AG09309 (cell line): ENCODE measurements at places on chromosomes 13 and 19.

DNA sequence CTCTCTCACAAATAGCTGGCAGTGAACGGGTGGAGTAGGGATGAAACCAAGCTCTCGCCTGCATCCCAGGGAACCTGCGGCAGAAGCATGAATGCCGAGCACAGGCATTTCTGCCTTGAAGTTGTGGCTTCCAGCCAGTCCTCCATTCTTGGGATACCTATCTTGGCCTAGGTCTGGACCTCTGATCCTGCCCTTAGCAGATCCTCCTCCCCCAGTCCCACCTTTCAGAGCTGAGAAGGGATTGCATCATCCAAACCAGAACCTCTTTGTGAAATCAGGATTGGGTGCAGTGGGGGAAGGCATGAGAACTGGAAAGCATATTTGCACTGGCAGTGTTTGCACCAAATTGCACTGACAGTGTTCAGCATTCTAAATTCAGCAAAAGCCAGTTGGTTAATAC is 5.8 kb downstream of the ZNF780A start:
- DNase-seq, result no peak

DNA sequence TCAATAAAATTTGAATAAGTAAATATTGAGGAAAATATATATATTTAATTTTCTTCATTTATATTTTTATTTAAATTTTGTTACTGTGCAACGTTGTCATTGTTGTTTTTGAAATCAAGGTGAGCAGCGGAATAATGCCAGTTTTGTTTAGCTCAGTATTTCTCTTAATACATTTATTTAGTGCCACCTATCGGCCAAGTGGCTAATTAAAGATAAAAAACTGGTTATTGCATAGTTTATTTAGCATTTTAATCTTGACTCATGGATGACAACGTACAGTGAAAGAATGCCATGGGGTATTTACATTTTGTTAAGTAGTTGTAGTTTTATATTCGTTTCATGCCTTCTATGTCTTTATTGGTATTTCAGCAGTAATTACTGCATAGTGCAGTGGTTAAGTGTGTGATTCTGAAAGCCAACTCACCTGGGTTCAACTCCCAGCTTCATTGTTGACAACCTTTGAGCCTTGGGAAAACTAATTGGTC is 265.9 kb downstream of the MYO16 start:
- no peak for DNase-seq

GRCh38 chr13:39596685-39597084 is 6.3 kb downstream of the LHFPL6 start:
- no peak for DNase-seq

GRCh38 chr19:35531291-35531690 is 2.0 kb upstream of the GAPDHS start:
- DNase-seq, result no peak

GRCh38 chr19:23281663-23282276 is 31.6 kb upstream of the ZNF724 start:
- DNase-seq, result no peak

GRCh38 chr13:97878431-97879375 is 74.8 kb upstream of the IPO5 start:
- no peak for DNase-seq

GRCh38 chr13:43758834-43759233 is 27.9 kb downstream of the ENOX1 start:
- no peak for DNase-seq

DNA sequence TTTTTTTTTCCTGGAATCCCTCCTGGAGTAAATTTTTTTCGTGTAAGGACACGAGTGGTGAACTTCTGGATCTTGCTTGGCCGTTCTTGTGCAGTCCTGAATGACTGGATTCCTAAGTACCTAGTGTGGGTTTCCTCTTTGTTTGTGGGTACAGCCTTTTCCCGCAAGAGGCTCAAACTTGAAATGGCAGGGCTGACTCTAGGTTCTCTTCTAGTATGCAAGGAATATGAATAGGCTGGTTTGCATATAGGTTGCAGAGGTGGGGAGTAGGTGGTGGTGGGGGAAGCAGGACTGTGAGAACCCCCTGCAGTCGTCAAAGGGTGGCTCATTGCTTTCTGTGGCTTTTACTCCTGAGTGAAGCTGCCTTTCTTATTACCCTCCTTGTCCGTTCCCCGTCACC is 13.6 kb downstream of the UBAC2 start:
- DNase-seq, result no peak

DNA sequence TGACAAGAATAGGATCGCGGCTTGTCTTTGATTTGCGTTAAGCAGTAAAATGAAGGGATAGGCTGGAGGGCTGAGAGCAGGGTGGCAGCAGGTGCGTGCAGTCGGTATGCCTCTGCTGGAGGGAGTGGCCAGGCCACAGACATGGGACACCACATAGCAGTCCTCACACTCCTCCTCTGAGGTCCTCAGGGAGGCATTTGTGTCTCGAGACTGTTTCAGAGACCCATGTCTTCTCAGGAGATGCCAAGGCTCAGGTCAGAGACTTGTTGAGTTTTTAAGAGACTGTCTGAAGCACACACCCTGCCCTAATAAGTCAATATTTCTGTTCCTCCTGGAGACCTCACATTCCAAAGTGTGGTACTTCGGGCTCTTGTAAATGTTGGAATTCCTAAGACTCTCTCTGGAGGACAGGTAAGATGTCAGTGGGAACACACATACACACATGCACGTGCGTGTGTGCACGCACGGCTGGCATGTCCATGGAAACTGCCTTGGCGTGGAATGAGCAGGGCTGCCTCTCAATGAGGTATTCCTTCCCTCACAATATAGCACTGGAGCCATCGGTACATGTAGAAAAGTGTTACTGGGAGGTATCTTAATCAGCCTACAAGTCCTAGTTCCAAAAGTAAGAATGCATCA is 46.4 kb downstream of the COL4A2 start:
- DNase-seq, result no peak

- peak; percentile 25 for DNase-seq
Observed at GRCh38 chr13:33931397-33932311, 113.7 kb downstream of the RFC3 start.

DNA sequence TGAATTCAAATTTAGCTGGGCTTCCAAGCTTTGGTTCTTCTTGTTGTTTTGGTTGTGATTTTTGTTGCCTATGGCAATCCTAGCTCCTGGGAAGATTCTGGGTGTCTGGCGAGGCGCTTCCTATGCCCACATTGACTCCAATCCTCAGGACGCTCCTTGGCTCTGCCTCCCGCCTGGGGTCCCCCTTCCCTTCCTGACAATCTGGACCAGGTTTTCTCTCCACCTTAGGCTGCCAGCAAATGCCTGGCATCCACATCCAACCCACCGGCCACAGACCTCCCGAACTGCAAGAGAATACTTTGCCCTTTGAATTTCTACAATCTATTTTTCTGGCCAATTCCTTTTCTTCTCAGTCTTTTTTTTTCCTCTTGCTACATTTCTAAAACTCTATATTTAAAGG is 186.9 kb upstream of the UBL3 start:
- no peak for DNase-seq
